CD4-positive, alpha-beta T cell (primary cell): ENCODE measurements at places on chromosomes 2 and 18. TPM values are rescaled to one million over a fixed set of nuclear protein-coding genes. Genes with fewer than 3 reads are reported as not detected.

DNA sequence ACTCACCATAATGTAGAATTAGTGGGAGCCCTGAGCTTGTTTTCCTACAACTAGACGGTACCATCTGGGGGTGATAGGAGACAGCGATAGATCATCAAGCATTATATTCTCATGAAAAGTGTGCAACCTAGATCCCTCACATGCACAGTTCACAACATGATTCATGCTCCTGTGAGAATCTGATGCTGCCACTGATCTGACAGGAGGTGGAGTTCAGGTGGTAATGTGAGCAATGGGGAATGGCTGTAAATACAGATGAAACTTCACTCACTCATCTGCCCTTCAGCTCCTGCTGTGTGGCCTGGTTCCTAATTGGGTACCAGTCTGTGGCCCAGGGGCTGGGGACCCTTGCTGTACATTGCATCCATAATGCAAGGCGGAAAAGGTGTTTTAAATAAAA, 60.7 kb downstream of the USP34 start:
- DNase-seq, result no peak

- DNase-seq, result no peak
Observed at GRCh38 chr2:27042985-27043634, 8.4 kb upstream of the AGBL5 start.

GRCh38 chr2:15158100-15158499, 403.0 kb downstream of the NBAS start:
- DNase-seq, result no peak

The SNTG2 gene
- total RNA-seq, result 1.5 TPM
